ENCODE measurements at places on chromosomes 5 and 9. TPM values are rescaled to one million over a fixed set of nuclear protein-coding genes. Genes with fewer than 3 reads are reported as not detected.

SPATA31D4 gene
- not detected for total RNA-seq

SCAMP1 gene
- total RNA-seq = 46.0 TPM

COL23A1 gene
- total RNA-seq = 7.5 TPM

TRIP13 gene
- 6.1 TPM for total RNA-seq

NDST1 gene
- 88.0 TPM for total RNA-seq

SHISAL2B gene
- not detected for total RNA-seq

IL13 gene
- not detected for total RNA-seq

PPP1R2B gene
- total RNA-seq = not detected

UBE2QL1 gene
- total RNA-seq = 0.70 TPM

DRD1 gene
- not detected for total RNA-seq

CMYA5 gene
- 72.5 TPM for total RNA-seq

HRH2 gene
- total RNA-seq = 3.2 TPM

SHLD3 gene
- total RNA-seq = 3.6 TPM

TRIM41 gene
- 22.5 TPM for total RNA-seq

NR2F1 gene
- 292 TPM for total RNA-seq

FIBCD1 gene
- total RNA-seq = 0.29 TPM

HSPA4 gene
- total RNA-seq = 58.7 TPM

SOX30 gene
- 0.06 TPM for total RNA-seq

CAVIN4 gene
- 38.4 TPM for total RNA-seq

PCDHGA2 gene
- total RNA-seq = 10.2 TPM

FAM221B gene
- total RNA-seq = not detected

ECSCR gene
- total RNA-seq = 24.9 TPM

FCN2 gene
- total RNA-seq = 1.2 TPM

ZDHHC11 gene
- 14.9 TPM for total RNA-seq

GNA14 gene
- total RNA-seq = 21.1 TPM

FOXD4L3 gene
- not detected for total RNA-seq

CDH9 gene
- total RNA-seq = 10.2 TPM

MSX2 gene
- total RNA-seq = 0.47 TPM

MCTP1 gene
- total RNA-seq = 14.0 TPM

MYORG gene
- total RNA-seq = 7.0 TPM
